Activated naive CD4-positive, alpha-beta T cell (primary cell): ENCODE measurements at places on chromosomes 1 and 21.

- peak; percentile 37 for DNase-seq
Observed at GRCh38 chr1:32250893-32251716, at the start of gene LCK. LCK (plus strand) TSS chr1:32251265; CDS start chr1:32274330, 23,065 bp downstream.

- DNase-seq = no peak
Observed at GRCh38 chr1:184941735-184942134, 32.6 kb downstream of the NIBAN1 start.

DNA sequence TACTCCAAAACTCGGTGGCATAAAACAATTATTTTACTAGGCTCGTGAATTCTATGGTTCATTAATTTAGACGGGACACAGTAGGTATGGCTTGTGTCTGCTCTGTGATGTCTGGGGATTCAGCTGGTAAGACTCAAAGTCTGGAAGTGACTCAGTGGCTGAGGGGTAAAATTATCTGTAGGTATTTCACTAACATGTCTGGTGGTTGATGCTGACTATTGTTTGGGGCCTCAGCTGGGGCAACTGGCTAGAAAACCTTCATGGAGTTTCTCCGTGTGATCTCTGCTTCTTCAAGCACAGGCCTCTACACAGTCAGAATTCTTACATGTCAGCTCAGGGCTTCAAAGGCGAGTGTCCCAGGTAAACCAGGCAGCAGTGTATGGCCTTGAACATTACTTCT, 41.2 kb upstream of the KLF17 start:
- no peak for DNase-seq

DNA sequence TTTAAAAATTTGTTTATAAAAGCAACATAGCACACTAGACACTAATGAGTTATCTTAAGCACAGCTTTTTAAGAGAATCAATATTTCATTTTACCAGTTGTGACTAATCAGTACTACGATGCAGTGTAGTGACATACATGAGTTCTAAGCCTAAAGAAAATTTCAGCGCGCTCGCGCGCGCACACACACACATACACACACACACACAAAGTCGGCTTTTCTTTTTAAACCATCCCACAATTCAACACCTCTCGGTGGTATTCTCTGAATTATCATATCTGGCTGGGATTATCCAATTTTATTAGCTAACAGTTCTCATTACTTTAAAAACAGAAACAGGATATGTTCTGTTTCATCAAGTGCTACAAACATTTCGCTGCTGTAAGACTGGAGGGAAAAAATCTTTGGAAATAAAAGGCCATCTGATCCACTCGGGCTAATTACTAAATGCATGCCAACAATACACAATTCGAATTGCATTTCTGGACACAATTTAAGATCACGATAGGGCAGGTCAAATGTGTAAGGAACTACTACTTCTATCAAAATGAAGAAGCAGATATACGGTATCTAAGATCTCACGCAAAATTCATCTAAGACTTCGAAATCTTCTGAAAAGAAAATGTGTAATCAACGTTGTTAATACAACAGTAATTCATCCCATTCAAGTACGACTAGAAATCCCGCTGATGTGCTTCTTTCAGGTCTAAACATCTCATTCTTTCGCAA, 1.2 kb downstream of the TUT4 start:
- DNase-seq = peak; percentile 39

GRCh38 chr1:17168091-17168876, 36.6 kb upstream of the PADI1 start:
- DNase-seq = no peak

DNA sequence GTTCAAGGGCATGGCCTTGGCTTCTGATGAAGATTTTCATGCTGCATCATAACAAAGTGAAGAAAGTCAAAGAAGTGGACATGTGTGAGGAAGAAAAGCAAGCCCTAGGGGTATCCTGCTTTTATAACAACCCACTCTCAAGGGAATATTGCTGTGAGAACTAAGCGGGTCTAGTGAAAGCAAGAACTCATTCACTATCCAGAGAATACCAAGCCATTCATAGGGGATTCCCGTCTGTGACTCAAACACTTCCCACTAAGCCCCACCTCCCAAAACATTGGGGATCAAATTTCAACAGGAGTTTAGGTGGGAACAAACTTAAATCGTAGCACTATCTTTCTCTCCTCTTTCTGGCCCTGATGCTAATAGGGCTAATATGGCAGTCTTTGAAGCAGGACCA, 98.5 kb upstream of the CTTNBP2NL start:
- no peak for DNase-seq

- DNase-seq = no peak
Observed at GRCh38 chr1:154198756-154199562, 7.1 kb upstream of the TPM3 start.

GRCh38 chr1:85894651-85895050, 186.4 kb upstream of the ZNHIT6 start:
- no peak for DNase-seq

DNA sequence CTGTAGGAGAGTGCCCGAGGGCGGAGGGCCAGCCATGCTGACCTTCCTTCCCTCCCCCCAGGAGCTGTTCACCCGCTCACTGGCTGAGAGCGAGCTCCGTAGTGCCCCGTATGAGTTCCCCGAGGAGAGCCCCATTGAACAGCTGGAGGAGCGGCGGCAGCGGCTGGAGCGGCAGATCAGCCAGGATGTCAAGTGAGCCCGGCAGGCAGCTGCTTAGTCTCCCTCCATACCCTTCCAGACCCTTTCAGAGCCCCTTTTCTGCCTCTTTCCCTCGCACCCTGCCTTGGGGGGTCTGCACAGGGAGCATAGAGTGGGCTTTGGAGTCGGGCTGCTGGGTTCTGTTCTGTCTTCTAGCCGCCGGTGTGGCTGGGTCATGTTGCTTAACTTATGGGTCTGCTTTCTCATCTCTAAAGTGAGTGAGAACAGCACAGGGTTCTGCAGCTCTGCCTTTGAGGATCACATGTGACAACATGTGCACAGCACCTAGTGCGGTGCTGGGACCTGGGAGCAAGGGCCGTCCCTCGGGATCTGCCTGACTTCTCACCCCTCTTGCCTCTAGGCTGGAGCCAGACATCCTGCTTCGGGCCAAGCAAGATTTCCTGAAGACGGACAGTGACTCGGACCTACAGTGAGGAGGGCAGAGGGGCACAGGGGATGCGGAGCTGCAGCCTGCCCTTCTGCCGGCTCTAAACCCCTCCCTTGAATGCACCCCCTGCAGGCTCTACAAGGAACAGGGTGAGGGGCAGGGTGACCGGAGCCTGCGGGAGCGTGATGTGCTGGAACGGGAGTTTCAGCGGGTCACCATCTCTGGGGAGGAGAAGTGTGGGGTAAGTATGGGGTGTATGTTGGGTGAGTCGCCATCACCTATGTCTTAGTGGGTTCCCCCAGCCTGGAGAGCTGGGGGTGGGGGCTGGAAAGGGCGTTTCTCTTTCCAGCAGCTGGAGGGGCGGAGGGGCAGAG, 6.2 kb downstream of the AMPD2 start:
- DNase-seq = no peak
